ENCODE measurements at places on chromosomes 5 and 9.

GRCh38 chr5:147483188-147483790 lies 26.6 kb downstream of the DPYSL3 start:
- no peak for DNase-seq

DNA sequence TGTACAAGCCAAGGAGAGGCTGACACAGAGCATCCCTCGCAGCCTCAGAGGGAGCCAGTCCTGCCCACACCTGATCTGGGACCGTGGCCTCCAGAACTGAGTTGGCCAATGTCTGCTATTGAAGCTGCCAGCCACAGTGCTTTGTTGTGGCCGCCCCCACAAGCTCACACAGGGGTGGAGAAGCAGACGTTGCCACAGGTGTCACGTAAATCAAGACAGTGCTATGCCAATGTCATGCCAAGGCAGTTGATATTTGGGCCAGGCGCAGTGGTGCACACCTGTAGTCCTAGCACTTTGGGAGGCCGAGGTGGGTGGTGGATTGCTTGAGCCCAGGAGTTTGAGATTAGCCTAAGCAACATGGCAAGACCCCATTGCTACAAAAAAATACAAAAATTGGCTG lies 17.3 kb upstream of the TERT start:
- DNase-seq: no peak

DNA sequence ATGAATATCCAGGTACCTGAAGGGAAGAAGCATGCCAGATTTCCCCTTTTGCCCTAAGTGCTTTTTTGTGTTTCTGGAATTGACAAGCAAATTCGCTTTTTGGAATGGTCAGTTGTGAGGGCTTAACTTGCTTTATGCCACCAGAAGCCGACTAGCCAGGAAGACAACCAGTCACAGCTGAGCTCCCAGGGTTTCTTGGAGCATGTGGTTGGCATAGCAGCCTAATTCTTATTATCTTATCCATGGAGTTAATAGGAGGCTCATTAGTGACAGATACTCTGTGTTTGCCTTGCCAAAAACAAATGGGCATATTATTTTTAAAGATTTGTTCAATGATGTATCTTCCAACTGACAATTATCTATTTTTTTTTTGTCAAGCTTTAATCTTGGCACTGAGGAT lies 500.7 kb downstream of the PTPRD start:
- no peak for DNase-seq

GRCh38 chr9:36041506-36041905 lies 4.8 kb downstream of the RECK start:
- DNase-seq: no peak

DNA sequence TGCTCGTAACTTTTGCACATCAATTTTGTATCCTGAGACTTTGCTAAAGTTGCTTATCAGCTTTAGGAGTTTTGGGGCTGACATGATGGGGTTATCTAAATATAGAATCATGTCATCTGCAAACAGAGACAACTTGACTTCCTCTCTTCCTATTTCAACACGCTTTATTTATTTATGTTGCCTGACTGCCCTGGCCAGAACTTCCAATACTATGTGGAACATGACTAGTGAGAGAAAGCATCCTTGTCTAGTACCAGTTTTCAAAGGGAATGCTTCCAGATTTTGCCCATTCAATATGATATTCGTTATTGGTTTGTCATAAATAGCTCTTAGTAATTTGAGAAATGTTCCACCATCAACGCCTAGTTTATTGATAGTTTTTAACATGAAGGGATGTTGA lies 65.4 kb upstream of the CDH12 start:
- DNase-seq: no peak

DNA sequence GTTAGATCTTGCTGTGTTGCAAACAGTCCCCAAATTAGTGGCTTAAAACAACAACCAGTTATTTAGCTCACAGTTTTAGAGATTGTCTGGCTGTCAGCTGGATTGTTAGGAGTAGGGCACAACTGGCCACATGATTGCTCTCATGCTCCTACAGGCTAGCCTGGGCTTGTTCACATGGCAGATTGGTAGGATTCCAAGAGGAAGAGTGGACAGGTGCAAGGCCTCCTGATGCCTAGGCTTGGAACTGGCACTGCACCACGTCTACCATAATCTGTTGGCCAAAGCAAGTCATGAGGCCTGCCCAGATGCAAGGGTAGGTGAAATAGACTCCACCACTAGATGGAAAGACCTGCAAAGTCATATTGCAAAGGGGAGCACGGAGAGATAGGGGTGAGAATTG lies 76.4 kb downstream of the ACER2 start:
- no peak for DNase-seq

DNA sequence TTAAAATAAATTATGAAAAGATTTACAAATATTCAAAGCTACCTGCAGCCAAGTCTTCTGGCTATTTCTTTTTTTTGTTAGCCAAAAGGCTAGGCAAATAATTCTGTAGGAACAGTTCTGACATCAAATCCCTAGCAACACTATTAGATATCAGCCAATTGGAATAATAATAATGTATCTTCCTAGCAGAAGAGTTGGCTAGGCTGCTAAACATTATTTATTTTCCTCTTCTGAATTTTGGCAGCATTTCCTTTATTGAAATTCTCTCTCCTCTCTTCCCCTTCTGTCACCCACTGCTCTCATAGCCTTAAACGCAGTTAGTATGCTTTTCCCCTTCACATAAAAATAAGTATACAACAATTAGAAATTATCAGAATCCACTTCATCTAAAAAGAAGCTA lies 42.6 kb downstream of the ZDHHC21 start:
- no peak for DNase-seq

DNA sequence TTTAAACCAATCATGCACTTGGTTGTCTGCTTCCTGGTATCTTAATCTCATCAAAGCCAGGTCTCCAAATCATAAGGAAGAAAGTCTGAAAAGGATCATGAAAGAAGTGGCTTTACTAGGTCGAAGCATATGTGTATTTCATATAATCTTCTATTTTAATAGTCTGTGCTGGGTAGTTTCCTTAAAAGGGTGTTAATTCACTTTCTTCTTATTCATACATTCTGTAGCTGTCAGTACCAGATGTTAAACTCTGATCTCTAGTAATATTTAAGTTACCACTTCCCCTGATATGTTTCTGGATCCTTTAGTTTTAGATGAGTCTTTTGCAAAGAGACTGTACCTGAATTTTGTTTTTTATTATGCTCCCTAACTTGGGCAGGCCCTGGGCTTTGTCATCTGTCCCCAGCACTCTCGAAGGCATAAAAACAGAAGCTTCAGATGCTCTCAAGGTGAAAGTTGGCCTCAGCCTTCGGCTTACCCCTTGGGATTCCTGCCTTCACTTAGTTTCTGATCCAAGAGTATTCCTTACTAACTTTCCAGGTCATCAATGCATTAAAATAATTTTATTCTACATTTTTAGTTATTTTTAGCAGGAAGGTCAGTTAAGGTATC lies 15.0 kb upstream of the LNPEP start:
- no peak for DNase-seq

- no peak for DNase-seq
Observed at GRCh38 chr9:108271646-108272348, 584.0 kb downstream of the ACTL7B start.

- no peak for DNase-seq
Observed at GRCh38 chr5:173826086-173826427, 62.1 kb upstream of the CPEB4 start.

- no peak for DNase-seq
Observed at GRCh38 chr9:113436728-113437515, 26.4 kb downstream of the C9orf43 start.

All from Karpas-422 (cell line).